Right hindlimb (tissue), 1 donor: ENCODE measurements at places on chromosomes 11 and 22.

DNA sequence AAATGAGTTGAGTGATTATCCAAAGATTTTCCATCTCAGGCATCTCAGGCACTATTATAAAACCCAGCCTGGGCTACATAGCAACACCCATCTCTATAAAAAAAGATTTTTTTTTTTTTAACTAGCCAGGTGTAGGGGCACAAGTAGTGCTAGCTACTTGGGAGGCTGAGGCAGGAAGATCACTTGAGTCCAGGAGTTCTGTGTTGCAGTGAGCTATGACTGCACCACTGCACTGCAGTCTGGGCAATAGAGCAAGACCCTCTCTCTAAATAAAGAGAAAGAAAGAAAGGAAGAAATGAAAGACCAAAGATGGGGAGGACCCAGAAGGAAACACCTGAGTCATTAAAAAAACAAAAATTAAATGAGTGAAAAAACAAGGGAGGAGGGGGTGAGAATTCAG, 14.1 kb downstream of the RSF1 start:
- DNase-seq: no peak

DNA sequence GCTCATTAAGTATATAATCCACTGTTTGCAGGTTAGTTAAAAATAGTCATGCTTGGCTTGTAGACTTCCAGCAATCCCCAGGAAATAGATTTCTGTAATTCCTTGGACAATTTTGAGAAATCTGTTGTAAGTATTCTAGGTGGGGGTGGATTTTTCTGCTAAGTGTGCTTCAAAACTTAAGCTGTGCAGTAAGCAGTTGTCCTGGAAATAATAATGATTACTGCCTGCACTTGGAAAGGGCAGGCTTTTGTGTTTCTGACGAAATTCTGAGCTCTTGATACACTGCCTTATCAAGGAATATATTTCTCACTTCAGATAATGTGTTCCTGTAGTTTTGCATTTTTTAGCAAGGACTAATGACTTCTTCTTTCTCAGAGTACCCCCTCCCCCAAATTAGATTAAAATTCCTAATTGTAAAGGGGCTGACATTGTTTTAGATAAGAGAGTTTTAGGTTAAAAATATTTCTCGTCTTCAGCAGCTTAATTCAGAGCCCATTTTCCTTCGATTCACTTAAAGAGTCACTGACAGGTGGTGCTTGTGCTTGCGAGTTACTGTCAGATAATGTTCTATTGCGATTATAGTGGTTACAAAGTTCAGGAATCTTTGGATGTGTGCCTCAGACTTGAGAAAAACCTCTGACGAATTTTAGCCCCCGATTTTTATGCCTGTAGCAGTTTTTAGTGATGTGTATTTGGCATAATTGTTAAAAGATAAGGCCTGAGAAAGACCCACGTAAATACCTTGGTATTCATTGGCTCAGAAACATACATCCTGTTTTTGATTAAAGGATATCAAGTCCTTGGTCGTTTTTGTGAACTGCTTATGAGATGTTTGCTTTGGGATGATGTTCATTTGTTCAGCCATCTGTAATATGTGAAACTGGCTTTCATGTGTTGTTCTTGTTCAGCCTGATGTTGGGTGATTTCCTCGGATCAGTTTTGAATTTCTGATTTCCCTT, 120.5 kb downstream of the HIPK3 start:
- DNase-seq: no peak

- DNase-seq: no peak
Measured at GRCh38 chr22:49929211-49929979, 11.0 kb downstream of the CRELD2 start.

- DNase-seq: peak; percentile 3
Measured at GRCh38 chr22:11253000-11253511, 4274.9 kb upstream of the OR11H1 start.

DNA sequence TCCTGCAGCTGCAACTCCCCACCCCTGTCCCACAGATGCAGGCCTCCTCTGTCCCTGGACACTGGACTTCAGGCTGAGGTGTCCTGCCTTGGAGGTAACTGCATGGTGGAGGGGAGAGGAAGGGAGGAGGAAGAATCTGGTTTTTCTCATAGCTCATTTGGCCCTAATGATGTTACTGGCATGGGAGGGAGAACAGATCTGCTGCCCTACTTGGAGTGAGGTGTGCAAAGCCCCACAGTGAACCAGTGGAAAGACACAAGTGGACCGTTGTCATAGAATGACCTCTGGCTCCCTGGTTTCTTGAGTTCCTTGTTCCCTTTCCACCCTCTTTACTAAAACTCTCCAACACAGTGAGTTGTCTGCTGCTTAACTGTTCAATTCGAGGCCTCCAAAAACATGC, 215.9 kb downstream of the BARX2 start:
- no peak for DNase-seq

- DNase-seq: no peak
Measured at GRCh38 chr11:82722231-82722630, 11.4 kb downstream of the FAM181B start.

- no peak for DNase-seq
Measured at GRCh38 chr22:32216911-32217310, 12.0 kb upstream of the RFPL2 start.

DNA sequence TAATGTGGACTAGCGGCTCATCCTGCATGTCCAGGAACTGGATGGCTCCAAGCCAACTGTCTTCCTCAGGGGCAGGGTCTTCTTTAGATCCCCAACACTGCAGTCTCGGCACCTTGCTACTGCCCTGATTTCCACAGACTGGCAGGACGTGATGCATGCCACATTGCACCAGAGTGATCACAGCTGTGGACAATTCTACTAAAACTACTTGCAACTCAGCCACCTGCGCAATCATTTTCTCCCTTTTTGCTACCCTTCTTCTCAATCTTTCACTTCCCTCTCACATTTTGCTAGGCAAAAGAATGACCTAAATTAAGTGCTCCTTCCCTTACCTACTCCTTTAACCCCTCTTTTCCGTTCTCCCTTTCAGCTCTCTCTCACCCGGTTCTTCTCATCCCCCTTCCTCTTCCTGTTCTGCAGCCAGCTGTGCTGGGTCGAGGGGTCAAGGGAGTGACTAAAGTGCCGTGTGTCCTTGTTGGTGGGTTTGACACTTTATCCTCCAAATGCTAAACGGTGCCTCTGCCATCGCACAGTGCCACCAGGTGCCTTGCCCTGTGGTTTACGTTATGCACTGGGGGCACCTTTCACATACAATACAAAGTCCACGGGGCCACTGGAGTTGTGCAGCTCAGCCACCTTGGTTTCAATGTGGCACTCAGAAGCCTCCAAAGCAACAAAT, 11.5 kb upstream of the PEX26 start:
- no peak for DNase-seq

DNA sequence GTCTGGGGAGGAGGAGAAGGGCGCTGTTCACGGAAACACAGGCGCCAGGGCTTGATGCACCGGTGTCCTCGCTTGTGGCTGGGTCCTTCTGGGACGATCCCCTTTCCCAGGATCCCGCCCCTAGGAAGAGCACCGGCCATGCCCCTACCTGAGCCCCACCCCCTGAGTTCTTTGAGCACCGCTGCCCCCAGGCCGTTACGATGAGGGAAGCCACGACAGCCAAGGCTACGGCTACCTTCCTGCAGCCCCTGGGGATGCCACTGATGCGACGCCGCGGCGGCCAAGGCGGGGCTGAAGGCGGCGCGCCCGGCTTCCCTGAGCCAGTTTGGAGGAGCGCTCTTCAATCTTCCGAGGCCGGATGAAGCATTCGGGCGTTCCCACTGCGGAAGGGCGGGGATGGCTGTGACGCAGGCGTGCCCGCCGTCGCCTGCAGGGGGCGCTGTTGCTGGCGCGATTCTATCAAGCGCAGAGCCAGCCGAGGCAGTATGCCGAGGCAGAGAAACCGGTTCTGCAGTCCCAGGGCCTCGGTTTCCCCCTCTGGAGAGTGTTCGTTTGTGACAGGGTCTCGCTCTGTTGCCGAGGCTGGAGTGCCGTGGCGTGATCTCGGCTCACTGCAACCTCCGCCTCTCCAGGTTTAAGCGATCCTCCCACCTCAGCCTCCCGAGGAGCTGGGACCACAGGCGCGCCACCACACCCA, 9.7 kb upstream of the NEFH start:
- DNase-seq: peak; percentile 62
